ENCODE measurements at places on chromosomes 11 and 22. TPM values are rescaled to one million over a fixed set of nuclear protein-coding genes. Genes with fewer than 3 reads are reported as not detected.

Gene MS4A15
- not detected for total RNA-seq

Gene KCNQ1OT1
- 0.44 TPM for total RNA-seq

Gene PGA3
- not detected for total RNA-seq

Gene NELL1
- total RNA-seq = not detected

Gene PLAAT2
- total RNA-seq = 0.73 TPM

Gene KRTAP5-2
- total RNA-seq = not detected

Gene SLC25A18
- total RNA-seq = not detected

Gene RTL10
- total RNA-seq = 15.9 TPM

DNA sequence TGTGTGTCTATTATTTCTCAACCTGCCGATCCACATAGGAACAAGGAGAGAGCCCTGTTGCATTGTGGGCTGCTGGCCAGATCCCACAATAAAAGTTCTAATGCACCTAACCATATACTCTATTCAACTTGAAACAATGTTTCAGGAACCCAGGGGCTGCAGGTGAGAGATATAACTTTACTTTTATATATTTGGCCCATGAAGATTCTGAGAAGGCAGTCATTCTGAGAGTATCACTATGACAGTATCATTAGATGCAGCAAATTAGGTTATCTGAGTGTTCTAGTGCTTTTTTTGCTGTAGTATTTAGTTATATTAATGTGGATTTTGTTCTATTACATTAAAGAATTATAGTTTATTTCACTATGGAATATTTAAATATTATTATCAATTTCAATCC lies 655.1 kb upstream of the ARHGAP42 start:
- DNase-seq = no peak

- DNase-seq = no peak
These were observed 5.4 kb downstream of the CCDC86 start for GRCh38 chr11:60847281-60847680.

- no peak for DNase-seq
These were observed 154.9 kb downstream of the TEAD1 start for GRCh38 chr11:12829131-12829530.

- DNase-seq = no peak
These were observed 7.0 kb downstream of the THRSP start for GRCh38 chr11:78070621-78071020.

GRCh38 chr22:50473088-50473487 lies 1.7 kb downstream of the SBF1 start:
- peak; percentile 79 for DNase-seq

DNA sequence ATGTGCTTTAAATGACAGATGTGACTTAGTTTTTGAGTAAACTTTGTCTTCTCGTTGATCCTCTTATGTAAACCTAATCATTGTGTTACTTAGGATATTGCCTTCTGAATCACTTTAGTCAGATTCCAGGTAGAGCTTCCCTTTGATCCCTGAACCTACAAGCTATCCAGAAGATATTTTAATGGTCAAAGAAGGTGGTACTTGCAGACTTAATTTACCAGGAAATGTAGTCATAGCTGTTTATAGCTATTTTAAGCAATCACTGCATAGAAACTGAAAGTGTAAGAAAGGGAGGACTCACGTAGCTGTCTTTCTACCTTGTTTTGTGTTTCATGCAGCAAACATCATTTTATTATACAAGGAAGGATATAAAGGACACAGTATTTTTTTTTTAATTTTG lies 189.5 kb downstream of the DDX10 start:
- no peak for DNase-seq

DNA sequence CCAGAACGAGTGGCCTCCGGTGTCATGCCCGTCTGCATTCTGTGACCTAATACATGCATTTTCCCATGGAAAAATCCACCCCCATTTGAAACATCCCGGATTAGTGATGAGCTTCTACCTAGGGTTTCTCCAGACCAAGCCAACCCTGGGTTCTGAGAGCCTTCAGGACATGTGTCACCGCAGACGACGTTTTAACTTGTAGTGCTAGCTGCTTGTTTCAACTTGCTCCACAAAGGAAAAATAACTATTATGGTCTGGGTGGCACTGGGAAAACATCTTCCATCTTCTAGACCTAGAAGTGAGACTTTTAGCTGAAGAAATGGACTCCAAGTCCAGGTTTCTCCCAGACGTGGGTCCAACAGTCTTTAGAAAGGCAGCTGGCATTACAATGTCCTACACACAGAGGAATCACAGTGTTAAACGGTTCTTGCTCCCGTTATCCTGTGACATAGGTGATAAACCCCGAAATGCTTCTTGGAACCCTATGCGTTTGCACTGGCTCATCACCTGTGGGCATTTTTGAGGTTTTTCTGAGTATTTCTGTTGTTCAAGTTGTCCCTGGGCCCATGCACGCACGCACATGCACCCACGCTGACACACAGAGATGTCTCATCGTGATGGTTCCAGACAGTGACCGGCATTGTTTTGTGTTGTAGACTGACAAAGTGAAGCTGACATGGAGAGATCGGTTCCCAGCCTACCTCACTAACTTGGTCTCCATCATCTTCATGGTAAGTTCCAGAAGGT lies 46.6 kb upstream of the FADD start:
- no peak for DNase-seq

DNA sequence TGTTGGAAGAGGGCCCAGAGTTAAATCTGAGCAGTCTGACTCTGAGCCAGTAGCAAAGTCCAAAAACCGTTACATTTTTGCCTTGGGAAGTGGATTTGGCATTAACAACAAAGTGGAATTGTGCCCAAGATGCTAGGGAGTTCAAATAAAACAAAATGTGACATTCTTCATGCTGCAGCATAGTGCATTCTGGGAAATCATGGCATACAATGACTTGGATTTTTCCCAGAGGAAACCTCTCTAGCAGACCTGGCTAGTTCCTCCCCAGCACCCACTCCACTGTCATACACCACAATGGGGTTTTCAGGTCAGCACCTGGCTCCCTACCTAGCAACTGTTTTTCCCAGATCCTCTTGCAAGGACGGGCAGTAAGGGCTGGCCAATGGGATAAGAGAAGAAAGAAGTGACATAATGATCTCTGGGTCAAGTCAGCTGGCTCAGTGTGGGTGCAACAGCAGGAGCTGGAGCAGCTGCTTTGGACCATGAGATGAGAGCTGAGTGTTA lies 24.8 kb upstream of the CYB5R3 start:
- no peak for DNase-seq

DNA sequence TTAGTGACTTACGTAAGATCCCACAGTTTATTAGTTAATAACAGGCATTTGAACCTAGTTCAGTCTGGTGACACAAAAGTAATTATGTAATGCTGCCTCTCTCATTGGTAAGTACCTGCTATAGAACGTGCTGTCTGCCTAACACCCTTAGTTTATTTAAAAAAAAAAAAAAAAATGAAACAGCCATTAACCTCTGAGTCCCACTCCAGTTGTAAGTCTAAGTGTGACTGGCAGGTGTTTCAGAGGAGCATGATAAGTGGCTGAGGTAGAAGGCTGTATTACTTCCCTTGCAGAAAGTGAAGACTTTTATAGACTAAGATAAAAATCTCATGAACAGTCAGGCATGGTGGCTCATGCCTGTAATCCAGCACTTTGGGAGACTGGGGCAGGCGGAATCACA lies 140.5 kb downstream of the TRIM44 start:
- no peak for DNase-seq

- no peak for DNase-seq
These were observed 4.6 kb downstream of the SLN start for GRCh38 chr11:107707215-107707671.

DNA sequence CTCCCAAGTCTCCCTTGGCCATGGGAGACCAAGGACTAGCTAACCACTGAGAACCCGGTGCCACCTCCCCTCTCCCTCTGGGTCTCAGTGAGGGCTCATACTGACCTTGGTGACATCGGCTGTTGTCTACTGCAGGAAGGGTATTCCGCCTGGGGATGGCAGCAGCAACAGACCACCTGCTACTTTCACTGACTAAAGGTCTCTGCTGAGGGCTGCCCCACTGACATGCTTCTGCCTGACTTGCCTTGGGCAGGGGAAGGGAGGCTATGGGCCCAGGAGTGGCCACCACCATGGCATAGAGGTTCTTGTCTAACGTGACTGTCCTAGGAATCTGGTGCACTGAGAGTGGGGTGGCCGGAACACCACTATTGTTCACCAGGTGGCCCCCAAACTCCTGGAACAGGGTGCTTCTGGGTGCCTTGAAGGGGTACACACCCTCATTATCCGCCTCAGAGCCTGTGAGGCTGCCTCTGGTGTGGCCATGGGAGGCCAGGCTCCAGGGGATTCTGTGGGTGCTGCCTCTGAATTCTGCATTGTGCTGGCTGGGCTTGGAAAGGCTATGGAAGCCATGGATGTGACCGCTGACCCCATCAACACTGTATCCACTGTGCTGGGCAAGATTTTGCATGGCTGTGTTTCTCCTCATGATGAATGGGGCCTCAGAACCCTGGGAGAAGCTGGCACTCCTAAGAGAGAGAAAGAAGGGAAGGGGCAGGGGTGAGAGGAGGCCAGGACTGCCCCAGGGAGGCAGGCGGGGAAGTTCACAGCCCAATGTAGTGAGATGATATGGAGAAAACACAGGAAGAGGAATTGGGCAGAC lies 38.3 kb downstream of the GAB4 start:
- DNase-seq = no peak

- DNase-seq = no peak
These were observed 622.1 kb downstream of the METTL15 start for GRCh38 chr11:28730336-28730735.

DNA sequence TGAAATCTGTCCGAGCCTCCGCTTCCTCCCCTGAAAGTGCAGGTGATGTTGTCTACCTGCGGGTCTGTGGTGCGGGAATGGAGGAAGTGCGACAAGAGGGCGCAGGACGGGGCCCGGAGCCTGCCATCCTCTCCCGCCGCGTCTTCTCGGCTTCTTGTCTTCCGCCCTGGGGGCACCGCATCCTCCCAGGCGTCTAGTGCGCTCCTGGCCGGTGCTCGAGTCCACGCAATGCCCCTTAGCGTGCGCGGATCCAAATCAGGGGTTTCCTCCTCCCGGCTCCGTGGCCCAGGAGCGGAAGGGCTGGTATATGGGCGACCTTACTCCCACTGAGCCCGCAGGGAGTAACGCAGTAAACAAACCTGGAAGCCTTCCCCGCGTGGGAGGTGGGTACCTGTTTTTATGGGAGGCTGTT lies 405 bp downstream of the SFI1 start:
- peak; percentile 73 for DNase-seq

DNA sequence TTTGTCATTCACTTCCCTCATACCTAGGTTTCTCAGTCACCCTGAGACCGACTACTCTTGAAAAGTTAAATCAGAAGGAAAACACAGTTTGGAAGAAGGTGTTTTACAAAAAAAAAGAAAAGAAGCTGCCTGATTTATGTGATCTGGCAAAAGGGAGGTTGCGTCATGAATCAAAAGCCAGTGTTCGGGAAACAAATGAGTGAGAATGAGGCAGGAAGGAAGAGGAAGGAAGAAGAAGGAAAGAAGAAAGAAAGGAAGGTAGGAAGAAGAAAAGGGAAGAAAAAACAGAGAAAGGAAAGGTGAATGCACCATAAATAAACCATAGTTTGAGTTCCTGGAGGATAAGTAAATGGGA lies 314.6 kb downstream of the BLID start:
- no peak for DNase-seq

GRCh38 chr11:119056421-119056999 lies 495 bp downstream of the HYOU1 start:
- peak; percentile 66 for DNase-seq

DNA sequence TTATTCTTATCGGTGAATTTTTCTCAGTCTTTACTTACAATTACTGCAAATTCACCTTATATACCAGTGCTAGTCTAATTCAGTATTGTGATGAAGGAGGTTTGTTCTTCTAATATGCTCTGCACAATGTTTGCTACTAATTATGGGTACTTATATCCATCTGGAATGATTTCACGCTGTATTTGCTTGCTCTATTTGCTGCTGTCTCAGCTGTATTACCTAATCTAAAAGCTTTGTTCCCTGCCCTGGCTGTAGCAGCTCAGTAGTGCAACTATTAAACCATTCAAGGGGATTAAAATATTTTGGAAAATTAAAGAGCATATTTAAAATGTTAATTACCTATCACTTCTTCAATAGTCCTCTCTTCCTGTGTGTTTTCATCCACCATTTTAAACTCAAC lies 375.3 kb downstream of the LUZP2 start:
- DNase-seq = no peak

DNA sequence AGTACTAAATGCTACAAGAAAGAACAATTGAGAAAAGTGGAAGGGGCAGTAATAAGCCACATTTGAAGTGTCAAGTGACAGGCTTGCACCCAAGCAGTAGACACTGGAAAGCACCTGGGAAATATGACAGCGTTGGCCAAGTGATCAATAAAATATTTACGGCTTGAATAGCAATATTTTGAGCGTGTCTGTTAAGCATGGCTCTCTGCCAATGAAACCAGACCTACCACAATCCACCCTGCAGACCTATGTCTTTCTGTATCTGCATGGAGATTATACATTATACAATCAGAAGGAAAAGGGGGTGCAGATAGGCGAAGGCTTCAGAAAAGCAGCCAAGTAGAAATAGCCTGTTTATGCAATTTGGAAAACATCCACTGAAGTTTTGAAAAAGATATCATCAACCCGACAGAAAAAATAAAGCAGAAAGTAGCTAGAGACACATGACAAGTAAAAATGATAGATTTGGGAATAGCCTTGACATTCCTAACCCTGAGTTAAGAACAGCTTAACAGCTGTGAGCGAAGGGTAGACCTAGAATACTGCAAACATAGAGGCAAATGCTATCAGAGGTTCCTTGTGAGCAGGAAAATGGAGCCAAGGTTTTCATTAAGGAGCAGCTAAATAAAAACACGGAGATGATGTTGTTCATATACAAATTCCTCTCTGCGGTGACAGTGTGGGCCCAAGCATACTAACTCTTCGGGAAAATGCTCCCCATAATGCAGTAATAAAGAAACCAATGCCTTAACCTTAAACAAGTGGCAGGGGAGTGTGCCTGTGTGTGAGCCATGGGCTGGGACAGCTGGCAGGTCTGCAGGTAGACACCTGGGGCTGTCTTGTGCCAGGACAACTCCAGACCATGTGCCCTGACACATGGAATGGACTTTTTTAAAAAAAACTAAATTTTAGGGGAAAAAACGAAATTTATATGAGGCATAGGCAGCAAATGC lies 71.3 kb downstream of the ETS1 start:
- no peak for DNase-seq

DNA sequence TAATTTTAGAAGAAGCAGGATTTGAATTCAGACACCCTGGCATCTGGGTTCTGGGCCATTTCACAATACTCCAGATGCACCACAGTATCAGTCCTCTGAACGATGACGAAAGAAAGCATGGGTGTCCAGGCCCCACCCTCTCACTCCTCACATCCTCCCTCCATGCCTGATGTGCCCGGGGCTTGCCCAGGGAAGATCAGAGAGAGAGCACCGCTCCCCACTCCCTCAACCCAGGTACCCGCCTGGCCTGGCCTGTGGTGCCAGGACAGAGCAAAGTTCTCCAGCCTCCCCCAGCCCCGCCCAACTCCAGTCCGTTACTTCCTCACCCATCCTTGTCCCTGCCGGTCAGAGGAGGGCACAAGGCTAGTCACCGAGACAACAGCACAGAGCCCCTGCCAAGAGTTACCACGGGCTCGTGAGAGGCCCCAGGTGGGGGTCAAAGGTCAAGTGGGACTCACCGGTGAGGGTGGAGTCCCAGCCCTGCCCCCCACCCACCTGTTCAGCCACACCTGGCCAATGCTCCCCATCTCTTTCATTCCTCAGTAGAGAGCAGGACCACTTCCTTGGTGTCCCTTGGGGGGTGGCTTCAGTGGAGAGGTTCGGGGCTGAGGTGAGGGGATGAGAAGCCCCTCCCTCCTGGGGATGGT lies 8.1 kb downstream of the BCL9L start:
- DNase-seq = peak; percentile 59
